Right forelimb (tissue), 1 donor: ENCODE measurements at places on chromosomes 1 and 21.

DNA sequence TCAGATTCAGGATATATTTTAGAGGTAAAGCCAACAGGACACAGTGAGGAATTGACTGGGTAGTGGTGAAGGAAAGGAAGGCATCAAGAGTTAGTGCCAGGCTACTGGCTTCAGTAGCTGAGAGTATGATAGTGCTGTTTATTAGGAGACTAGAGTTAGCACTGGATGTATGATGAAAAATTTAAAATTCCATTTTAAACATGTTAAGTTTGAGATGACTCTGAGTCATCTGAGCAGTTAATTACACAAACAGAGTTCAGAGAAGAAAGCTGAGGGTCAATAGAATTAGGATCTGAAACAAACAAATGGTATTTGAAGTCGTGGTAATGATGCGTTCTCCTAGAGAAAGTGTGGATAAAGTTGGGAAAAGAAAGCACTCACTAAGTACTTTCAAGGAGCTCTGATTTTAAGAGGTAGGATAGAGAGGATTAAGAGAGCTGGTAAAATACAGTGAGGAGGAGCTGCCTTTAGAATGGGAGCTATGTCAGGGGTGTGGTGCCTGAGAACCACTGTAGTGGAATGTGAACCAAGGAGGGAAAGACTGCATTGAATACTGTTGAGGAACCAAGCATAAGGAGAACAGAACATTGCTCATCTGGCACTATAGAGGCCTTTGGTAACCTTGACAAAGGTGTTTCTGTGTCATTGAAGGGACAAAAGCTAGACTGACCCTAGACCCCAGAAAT, 21.7 kb upstream of the SHCBP1L start:
- no peak for DNase-seq

GRCh38 chr1:64830030-64830651, 85.3 kb downstream of the RAVER2 start:
- no peak for DNase-seq

GRCh38 chr1:28985427-28985826, 71.1 kb downstream of the EPB41 start:
- DNase-seq, result no peak

DNA sequence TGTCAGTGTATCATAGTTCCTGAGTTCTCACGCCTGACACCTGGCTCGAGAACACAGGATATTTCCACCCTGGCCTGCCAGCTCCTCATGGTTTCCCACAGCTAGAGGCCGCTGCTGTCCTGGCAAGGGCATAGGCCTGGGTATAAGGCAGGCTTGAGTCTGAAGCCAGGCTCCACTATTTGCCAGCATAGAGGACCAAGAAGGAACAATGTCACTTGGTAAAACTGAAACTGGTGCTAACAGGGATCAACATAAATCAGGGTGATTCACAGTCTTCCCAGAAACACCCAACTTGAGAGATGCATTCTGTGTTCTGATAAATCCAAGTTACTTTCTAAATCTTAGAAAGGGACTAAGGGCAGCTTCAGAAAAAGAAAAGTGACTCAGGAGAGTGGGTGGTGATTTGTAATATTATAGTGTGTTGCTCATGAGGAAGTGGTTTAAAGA, 6.9 kb upstream of the S100A2 start:
- peak; percentile 70 for DNase-seq

DNA sequence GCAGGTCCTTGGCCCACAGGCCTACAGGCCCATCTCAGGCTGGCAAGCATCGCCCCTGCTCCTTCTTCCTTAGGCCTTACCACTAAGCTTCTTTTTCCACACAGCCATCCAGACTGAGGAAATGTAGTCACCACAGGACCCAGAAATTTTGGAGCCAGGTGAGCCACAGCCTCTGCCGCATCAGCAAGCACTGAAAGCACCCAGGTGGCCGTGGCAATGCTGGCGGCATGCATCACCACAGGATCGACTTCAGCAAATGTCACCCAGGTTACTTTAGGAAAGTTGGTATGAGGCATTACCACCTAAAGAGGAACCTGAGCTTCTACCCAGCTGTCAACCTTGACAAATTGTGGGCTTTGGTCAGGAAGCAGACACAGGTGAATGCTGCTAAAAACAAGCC, 11.6 kb downstream of the PIGM start:
- DNase-seq, result no peak

DNA sequence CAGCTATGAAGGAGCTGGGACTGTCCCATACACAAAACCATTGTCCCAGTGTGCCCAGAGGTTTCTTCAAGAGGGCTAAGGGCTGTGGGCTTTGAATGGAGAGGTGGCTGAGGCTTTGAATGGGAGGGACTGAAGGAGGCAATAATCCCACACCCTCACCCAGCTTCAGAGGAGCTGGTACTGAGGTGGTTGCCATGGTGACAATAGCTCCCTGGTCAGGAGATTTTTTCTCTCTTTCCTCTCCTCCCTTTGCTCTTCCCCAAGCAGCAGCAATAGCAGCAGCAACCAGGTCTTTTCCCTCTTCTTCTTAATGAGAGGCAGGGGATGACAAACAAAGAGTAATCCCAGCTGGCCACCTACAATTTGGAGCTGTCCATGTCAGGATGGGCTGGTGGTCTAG, 1.6 kb downstream of the HPCAL4 start:
- DNase-seq, result no peak

DNA sequence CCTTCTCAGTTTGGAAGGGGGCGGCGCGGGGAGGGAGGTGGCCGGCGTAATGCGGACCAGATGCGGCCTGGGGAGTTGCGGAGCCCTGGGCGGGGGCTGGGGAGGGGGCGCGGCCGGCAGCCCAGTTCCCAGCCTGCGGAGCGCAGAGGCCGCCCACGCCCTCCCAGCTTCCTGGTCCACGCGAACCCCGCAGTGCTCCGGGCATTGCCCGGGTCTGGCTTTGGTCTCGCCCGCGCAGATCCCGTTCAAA, 695 bp downstream of the DMBX1 start:
- no peak for DNase-seq

- no peak for DNase-seq
These were observed 16.3 kb downstream of the PDZK1 start for GRCh38 chr1:145690587-145691558.

GRCh38 chr1:8371372-8371991, 53.6 kb downstream of the SLC45A1 start:
- DNase-seq, result peak; percentile 42

DNA sequence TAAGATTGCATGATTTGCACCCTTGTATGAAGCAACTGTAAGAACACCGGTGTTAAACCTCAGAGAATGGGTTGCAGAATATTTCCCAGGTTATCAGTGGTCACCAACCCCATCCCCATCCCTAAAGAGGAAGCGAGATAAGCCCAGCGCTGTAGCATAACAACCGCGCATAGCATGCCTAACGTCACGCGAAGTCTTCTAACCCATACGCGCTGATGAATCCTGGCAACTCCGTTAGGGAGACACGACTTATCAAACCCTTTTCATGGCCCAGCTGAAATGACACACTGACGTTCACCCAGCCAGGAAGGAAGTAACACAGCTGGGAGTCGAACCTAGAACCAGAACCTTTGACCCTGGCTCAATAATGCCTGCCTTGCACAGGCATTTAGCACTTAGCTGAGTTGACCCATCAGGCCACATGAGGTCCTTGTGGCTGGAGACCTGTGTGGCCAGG, 24.2 kb downstream of the TMEM51 start:
- DNase-seq, result no peak

GRCh38 chr1:211543025-211543424, 35.9 kb downstream of the SLC30A1 start:
- DNase-seq, result no peak

- no peak for DNase-seq
These were observed 24.3 kb downstream of the UBE2Q1 start for GRCh38 chr1:154533952-154534844.

- DNase-seq, result no peak
These were observed 65.9 kb downstream of the TM2D1 start for GRCh38 chr1:61659061-61659460.

DNA sequence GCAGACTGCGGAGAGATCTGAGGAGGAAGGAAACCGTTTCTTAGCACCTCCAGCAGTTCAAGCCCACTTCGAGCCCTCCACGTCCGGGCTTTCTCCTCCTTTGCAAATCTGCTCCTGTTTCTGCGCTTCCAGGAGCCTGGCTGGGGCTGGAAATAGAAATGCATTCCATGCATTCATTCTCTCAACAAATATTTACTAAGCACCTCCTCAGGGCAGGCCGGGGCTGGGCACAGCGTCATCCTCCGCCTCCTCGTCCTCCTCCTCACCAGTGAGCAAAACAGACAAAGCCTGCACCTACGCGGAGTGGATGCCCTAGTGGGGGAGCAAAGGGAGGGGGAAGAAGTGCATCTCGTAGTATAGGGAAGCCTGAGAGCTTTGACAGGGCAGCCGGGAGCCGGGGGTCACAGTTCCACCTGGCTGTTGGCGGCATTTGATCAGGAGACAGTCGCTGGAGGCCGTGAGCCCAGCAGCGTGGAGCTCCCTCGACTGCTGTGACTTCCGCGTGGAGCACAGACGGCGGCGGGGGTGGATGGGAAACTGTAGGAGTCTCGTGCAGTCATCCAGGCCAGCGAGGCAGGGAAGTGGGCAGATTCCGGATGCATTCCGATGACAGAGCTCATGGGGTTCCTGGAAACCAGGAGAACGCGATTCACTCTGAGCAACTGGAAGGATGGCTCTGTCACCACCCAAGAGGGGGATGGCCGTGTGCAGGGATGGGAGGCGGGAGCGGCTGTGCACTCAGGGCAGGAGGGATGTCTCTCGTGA, 93.5 kb downstream of the SIK1 start:
- peak; percentile 77 for DNase-seq

DNA sequence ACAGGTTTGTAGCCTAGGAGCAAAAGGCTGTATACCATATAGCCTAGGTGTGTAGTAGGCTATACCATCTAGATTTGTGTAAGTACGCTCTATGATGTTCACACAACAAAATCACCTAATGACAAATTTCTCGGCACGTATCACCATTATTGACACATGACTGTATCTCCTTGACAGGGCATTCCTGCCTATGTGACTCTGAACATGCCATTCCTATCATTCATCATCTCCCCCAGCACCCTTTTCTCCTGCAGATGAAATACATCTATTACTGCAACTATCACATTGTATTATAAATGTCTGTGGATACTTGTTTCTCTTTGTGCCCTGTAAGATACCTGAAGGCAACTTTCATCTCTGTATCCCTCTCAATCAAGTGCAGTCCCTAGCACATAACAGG, 29.9 kb downstream of the TP53BP2 start:
- no peak for DNase-seq

DNA sequence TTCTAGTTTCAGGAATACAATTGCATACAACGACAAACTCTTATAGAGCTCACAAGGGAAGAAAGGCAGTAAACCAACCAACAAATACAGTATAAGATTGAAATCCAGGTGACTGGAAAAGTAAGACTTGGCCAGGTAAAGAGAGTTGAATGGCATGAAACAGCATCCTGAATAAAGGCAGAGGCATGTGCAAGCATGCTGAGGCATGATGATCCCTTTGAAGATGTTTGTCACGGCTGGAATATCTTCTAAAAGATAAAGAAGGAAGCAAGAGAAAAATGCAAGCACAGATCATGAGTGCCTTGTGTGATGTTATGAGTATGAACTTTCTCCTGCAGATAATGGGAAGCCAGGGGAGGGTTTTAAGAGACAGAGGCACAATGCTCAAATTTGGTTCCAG, 83.3 kb upstream of the SPATA6 start:
- no peak for DNase-seq

GRCh38 chr1:15249081-15249480, 2.1 kb downstream of the FHAD1 start:
- DNase-seq, result no peak

DNA sequence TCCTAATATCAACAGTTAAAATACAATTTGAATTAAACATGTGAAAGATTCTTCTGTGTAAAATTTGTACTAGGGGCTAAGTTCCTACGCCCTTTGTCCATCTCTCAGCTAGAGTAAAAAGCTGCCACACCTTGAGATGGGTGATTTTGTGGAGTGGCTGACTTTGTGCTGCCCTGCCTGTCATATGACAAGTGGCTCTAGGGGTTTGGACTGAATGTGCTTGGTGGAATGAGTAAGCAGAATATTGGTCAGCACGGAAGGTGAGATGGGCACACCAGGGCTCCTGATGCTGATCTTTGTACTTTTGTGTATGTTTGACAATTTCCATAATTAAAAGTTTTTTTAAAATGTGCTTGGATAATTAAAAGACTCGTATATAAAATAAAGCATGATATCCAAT, 133.6 kb upstream of the SLC45A1 start:
- no peak for DNase-seq

DNA sequence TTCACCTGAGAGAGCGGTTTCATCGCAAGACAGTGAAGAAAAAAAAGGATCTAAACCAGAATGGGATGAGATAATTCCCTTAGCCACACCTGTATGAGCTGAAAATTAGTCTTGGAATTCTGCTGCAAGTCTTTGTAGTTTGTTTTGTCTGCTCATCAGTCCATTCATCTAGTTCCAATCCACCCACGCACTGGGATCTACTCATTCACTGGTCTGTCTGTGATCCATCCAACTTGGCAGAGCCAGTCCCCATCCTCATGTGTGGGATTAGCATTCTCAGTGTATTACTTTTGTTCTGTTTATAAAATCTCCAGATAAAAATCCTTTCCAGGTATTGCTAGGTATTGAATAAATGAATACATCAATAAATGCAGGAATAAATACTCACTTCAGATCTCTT, 266.5 kb upstream of the USP24 start:
- DNase-seq, result no peak

DNA sequence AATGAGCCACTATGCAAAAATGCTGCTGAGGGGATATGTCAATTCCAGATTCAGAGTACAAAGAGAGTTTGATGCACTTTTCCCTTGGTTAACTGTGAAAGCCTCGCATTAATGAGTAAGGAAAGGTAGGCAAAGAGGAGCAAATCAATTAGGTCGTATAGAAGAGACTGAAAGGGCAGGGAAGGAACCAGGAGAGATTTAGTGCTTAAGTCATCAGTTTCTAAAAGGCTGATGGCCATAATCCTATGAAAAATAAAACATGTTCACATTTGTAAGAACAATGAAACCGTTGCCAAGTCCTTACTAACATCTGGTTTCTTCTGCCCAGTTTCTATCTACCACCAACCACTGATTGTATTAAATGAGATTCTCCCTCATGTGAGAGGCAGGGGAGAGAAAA, 118.4 kb upstream of the PALMD start:
- DNase-seq, result no peak

DNA sequence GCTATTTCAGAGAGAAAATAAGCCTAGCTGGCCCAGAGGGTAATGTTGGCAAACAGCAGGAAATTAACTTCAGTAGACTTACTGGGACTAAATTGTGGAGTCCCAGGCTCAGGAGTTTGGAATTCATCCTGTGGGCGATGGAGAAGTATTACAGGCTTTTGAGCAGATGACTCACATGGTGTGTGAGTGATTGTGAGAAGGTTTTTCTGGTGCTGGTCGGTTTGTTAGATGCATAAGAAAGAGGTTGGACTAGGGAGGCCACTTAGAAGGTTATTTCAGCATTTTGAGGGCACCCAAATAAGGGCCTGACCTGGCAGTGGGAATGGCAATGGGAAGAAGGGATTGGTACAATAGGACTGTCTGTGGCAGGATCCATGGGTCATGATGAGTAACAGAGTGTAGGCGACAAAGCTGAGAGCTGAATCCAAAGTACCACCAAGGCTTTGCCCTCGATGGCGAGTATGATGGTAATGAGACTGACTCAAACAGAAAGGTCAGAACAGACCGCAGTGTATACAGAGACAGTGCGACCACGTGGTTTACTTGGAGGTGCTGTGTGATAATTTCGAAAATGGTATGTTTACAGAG, 69.2 kb upstream of the KIF26B start:
- no peak for DNase-seq
